ENCODE measurements at places on chromosomes 2 and 18.
A peak's percentile ranks its signal among the peaks of the same experiment; 100 is the strongest.

- no peak for DNase-seq
Observed at GRCh38 chr18:44679914-44680272, 795 bp upstream of the SETBP1 start.

DNA sequence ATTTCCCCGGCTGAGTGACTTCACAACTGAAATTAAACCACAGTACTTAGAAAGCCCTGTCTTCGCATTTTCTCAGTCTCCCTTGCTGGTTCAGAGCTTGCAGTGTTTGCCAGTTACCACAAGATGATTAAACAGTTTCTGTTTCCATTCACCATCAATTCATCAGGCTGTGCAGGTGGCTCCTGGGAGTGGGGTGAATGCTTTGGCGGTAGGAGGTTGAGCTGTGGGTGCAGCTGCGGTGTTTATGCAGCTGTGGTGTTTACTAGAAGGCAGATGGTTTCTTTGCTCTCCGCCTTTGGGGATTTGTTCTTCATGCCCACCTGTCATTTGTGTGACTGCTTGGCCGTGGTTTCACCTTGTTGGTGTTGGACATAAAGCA is 16.1 kb downstream of the ACOXL start:
- DNase-seq, result no peak

DNA sequence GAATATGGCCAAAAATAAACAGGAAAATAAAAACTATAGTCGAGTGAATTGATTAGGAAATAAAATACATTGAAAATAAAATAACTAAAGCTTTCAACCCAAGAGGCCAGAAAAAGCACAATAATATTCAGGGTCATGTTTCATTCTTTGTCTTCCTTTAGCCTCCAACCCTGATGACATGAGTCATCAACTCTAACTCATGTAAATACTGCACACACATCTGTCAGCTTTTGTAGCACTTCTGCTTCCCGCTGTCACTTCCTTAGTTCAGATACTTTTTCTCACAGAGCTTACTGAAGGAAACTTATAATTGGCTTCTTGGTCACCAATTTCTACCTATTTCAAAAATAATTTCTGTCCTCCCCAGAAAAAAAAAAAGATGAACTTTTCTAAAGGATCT is 112.8 kb downstream of the UPP2 start:
- no peak for DNase-seq

DNA sequence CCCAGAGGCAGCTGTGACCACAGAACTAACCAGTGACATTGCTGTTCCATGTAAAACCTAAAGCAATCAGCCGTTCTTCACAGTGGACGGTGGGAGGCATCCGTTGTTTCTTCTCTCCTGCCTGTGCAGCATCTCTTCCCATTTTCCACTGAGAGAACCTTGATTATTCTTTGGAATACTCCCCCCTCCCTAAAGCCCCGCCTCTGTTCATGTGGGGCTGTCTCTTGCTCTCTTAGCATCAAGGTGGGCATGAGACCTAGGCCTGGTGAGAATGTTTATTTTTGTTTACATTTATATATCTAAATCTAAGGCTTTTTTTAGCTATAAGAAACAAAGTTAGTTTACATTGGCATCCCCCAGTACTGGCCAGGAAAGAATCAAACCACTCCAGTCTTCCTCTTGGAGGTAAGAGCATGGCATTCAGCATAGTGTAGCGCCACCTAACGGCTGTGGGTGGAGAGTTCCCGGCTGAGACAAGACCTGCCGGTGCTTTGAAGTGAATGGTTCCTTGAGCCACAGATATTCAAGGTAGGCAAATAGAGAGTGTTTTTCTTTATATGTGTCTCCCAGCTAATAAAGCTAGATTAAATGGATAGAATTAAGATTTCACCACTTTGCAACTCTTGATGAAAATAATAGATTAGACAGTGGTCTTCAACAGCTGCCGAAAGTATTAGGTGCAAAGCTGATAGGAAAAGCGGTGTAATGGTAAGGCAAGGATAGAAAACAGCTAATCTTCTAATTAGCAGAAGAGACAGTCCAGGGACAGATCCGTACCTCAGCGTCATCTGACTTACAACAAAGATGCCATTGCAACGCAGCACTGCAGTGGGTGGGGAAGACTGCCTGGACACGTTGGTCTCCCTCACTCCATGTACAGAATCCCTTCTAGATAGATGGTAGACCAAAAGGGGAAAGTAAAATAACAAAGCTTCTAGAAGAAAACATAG is 219.6 kb upstream of the RAB12 start:
- peak; percentile 76 for DNase-seq

DNA sequence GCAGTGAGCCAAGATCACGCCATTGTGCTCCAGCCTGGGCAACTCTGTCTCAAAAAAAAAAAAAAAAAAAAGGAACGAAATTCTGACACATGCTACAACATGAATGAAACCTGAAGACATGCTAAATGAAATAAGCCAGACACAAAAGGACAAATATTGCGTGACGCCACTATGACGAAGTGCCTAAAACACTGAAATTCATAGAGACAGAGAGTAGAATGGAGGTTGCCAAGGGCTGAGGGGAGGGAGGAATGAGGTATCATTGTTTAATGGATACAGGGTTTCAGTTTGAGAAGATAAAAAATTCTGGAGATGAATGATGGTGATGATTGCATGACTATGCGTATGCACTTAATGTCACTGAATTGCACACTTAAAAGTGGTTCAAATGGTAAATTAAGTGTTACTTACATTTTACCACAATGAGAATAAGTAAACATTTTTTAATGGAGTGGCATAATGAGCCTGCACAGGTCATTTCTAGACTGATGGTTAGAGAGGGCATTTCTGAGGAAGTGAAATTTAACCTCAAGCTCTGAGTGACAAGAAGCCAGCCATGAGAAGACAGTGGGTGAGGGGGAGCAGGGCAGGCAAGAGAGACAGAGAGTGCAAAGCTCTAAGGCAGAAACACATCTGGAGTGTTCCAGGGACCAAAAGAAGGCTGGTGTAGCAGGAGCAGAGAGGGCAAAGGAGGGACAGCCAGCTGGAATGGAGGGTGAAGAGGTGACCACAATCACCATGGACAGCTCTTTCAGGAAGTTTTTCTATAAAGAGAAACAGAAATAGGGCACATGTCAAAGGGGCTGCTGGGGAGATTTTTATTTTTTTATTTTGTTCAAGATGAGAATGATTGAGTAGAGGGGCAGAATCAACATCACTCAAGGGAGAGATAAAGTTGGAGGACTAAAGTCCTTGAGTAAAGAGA is 20.6 kb upstream of the EXOC6B start:
- DNase-seq, result no peak

DNA sequence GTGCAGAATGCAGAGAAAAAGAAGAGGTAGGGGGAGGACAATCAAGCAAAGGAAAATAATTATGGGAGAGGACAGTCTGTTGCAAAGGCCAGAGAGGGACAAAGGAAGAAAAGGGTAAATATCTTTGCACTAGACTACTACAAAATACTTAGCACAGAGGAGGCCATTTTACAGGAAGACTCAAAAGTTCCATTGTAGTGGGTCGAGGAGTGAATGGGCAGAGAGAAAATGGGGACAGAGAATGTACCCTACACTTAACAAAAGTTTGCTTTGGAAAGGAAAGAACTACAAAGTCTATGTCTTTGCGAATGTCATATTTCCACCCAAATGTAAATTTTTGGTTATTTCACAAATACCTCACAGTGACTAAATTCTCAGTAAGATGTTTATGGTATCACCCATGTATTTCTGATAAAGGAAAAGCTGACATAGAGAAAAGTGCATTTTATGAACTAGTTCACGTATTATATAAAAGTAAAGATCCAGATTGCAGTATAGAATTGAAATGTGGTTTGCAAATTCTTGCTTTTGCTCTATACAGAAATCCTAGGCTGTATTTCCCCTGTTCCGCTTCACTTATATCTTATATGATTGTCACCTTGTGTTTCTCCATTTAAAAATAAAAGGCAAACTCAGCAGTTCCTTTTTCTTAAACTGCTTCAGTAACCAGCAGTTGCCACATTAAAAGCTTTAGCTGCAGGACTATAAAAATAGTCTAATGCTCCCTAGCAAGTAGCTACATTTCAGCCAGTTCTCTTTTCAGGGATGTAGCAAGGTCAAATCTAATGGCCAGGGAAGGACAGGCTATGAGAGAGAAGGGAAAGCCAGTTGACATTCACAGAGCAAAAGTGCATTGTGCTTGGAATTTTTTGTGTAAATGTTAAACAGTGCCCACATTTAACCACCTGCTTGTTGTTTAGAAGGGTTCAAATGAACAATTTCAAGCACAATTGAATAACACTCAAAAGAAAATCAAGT is 79.7 kb upstream of the CYTIP start:
- DNase-seq, result no peak

DNA sequence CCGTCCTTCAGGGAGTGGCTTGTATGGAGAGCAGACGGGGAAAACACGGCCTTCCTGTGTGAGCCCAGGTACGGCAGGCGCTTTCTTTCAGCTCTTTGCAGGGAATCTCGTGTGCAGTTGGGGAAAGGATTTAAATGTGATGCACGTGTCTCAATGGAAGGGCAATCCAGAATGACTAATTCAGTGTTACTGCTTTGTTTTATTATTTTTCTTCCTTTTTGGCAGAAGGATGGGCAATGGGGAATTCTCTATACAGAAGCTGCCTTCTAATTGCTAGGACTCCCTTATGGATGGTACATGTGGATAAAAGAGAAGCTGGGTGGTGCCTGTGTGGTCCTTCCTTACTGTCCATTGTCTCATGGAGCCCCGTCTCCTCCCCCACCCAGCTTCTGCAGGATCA is 107.4 kb downstream of the WDSUB1 start:
- no peak for DNase-seq

DNA sequence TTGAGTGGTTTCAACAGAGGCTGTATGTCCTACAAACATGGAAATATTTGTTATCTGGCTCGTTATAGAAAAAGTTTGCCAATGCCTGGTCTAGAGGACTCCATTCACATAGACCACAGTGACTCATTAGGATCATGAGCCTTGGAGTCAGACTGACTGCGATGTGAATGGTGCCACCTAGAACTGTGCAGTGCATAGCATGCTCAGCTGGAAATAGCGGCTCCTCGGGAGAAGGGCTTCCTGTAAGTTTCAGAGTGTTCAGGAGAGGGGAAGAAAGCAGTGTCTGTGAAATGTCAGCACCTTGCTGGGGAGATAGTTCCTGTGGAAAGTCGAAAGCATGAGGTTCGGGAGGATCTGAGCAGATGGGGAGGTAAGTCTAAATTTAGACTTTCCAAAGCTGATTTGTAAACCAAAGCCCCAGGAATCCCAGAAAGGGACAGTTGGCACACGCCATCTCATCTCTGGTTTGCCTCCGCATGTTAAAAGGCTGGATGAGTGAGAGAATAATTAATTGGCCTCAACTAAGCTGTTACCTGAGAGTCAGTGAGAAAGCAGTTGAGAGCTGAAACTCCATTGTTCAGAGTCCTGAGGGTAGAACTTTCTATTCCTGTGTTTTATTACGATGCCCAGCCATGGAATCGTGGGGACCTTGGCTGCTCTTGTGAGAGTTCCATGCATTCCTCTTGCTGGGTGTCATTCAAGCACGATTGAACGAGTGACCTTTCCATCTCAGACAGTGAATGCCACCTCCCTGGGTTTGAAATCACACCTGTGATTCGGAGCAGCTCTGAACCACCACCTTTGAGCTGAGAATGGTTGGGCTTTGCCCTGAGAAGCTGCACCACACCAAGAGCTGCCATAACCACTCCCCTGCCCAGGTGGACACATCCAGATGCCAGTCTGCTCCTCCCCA is 99.5 kb downstream of the MAPK4 start:
- no peak for DNase-seq
